Smooth muscle cell of the umbilical artery (primary cell): ENCODE measurements at places on chromosomes 1 and 21. TPM values are rescaled to one million over a fixed set of nuclear protein-coding genes. Genes with fewer than 3 reads are reported as not detected.

Gene POU3F1
- 0.09 TPM in 1 of 2 replicates, not detected in the other for total RNA-seq

Gene EDARADD
- not detected in 2 replicates for total RNA-seq

Gene CNIH3
- total RNA-seq: 14.3 and 47.7 TPM in 2 replicates

Gene FALEC
- not detected in 2 replicates for total RNA-seq

Gene TMEM82
- total RNA-seq: not detected in 2 replicates

Gene INKA2
- 1.2 and 4.7 TPM in 2 replicates for total RNA-seq

Gene CYP2J2
- total RNA-seq: under 0.01 and 0.32 TPM in 2 replicates

Gene FCRL6
- not detected in 2 replicates for total RNA-seq

Gene SLC25A44
- 8.0 and 12.7 TPM in 2 replicates for total RNA-seq

Gene IGSF5
- 0.59 TPM in 1 of 2 replicates, not detected in the other for total RNA-seq

Gene NEGR1
- total RNA-seq: 14.0 and 22.6 TPM in 2 replicates

Gene BARHL2
- not detected in 2 replicates for total RNA-seq

Gene FCGR1A
- total RNA-seq: not detected in 2 replicates

Gene CNTN2
- total RNA-seq: not detected in 2 replicates

Gene MMEL1
- total RNA-seq: 0.37 TPM in 1 of 2 replicates, not detected in the other
